ENCODE measurements at places on chromosomes 2 and 18.

GRCh38 chr2:151230627-151231140 is 31.0 kb downstream of the RBM43 start:
- no peaks in the 10 kb centered on the region for H3K36me3 ChIP-seq
- DNase-seq: no peak
- no peak overlapping the region for H3K4me3 ChIP-seq
- H3K4me1 ChIP-seq: no peaks in the 10 kb centered on the region
- no peaks in the 10 kb centered on the region for H3K27me3 ChIP-seq
- no peak overlapping the region for H3K27ac ChIP-seq

GRCh38 chr2:3125761-3126130 is 251.9 kb downstream of the EIPR1 start:
- no peaks in the 10 kb centered on the region for H3K27me3 ChIP-seq
- no peaks in the 10 kb centered on the region for H3K4me1 ChIP-seq
- no peak overlapping the region for H3K27ac ChIP-seq
- no peak overlapping the region for H3K4me3 ChIP-seq
- H3K36me3 ChIP-seq: no peaks in the 10 kb centered on the region

DNA sequence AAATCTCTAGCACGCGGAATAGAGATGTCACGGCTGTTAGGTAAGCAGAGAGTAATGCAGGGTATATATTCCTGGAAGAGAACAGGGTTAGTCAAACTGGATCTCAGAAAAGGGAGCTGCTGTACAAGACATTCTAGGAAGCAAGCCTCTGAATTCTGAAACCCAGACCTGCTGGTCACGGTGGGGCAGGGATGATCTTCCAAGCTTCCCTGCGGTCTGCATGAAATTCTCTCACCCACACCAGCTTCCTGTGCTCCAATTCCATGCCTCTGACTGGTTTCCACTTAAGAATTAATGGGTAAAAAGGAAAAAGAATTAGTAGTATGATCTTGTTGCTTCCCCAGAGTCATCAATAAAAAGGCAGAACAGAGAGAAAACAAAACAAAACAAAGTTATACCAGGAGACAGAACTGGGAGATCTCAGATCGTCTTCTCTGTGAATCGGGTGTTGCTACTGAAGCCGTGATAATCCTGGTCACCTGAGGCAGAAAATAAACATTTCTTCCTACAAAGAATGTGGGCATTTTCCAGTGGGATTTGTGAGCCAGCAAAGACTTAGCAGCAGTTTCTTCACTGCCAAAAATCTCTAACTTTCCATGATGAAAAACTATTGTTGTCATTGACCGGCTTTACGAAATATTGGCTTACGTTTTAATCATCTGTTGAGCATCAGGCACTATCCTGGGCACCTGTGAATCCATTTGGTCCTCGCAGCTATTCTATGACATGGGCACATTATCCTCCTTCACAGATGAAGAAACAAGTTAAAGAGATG is 5.3 kb upstream of the CYP27C1 start:
- no peak for DNase-seq
- H3K36me3 ChIP-seq: no peaks in the 10 kb centered on the region
- H3K4me3 ChIP-seq: no peak overlapping the region
- peaks cover 10% of the 10 kb centered on the region for H3K27me3 ChIP-seq
- H3K27ac ChIP-seq: no peak overlapping the region

DNA sequence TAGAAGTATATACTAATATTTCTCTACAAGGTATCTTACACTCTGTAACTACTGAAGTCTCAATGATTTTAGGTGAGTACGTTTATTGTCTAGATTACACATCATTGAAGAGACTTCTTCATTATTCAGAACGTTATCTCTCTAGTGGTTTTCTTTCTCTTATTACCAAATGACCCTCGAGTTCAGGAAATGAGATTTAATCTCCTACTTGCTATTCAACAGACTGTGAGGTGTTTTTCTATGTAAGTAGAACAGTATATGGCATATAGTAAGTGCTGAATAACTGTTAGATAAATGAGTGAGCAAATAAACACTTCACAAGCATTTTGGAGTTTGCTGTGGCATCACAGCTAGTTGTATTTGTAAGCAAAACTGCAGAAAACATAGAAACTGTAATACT is 947.2 kb upstream of the SLC39A10 start:
- no peaks in the 10 kb centered on the region for H3K4me1 ChIP-seq
- no peak for DNase-seq
- no peaks in the 10 kb centered on the region for H3K27me3 ChIP-seq
- H3K4me3 ChIP-seq: no peak overlapping the region
- H3K27ac ChIP-seq: no peak overlapping the region

- H3K27ac ChIP-seq: no peak overlapping the region
- no peak for DNase-seq
- peaks cover 3% of the 10 kb centered on the region for H3K4me1 ChIP-seq
- no peak overlapping the region for H3K4me3 ChIP-seq
- H3K36me3 ChIP-seq: peaks cover 10% of the 10 kb centered on the region
Measured at GRCh38 chr18:57579934-57580333, 6.6 kb downstream of the FECH start.

- peaks cover 28% of the 10 kb centered on the region for H3K4me1 ChIP-seq
- no peaks in the 10 kb centered on the region for H3K27me3 ChIP-seq
Measured at GRCh38 chr2:9179572-9180201, 26.9 kb upstream of the ASAP2 start.

- H3K4me1 ChIP-seq: peaks cover 43% of the 10 kb centered on the region
- no peak overlapping the region for H3K27ac ChIP-seq
- no peak for DNase-seq
- H3K27me3 ChIP-seq: no peaks in the 10 kb centered on the region
- no peaks in the 10 kb centered on the region for H3K36me3 ChIP-seq
Measured at GRCh38 chr2:217944923-217945322, 57.9 kb downstream of the TNS1 start.

DNA sequence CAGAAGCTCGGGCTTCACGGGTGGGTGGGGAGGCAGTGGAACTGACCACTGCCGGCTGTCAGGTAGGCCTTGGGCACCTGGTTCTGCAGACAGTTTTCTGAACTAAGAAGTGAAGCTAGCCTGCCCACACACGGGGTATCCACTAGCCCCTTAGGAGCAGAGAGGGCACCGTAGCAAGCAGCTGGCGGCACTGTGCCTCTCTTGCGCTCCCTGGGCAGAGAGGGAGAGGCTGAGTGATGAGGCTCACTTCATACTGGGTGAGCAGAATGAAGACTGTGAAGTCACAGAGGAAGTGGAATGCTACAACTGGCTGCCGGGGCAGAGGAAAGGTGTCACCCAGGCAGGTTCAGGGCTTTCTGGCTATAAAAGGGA is 753 bp downstream of the ITPRIPL1 start:
- H3K36me3 ChIP-seq: no peaks in the 10 kb centered on the region
- peak; percentile 25 for DNase-seq
- H3K27ac ChIP-seq: peak overlapping the region; percentile 67
- H3K4me1 ChIP-seq: peaks cover 25% of the 10 kb centered on the region

DNA sequence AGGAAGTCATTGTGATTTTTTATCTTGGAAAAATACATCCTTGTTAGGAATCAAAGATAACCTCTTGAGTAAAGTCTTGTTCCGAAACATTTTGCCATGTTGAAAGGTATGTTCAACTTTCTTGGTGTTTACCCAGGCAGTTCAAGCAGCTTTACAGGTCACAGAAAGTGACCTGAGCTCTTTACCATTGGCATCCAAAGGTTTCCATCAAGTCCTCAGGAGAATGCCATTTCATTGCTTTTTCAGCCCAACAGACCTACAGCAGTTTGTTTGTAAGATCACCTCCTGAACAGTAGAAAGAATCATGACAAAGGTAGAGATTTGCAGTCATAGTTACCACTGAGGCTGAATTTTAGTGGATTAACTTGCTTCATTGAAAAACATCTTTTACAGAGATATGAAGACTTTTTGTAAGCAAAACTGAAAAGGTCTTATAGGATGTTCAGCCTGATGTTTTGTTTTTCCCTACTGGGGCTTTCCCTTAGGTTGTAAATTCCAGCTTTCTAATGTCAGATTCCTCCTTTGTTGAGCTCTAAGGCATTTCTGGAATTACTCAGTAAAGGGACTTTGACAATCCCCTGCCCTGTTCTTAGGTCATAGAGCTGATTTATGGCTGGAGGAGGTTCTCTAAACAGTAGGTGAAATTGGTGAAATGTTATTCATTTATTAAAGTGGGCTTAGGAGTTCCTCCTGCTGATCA is 236.8 kb upstream of the RBMS1 start:
- no peaks in the 10 kb centered on the region for H3K4me1 ChIP-seq
- H3K4me3 ChIP-seq: no peak overlapping the region

DNA sequence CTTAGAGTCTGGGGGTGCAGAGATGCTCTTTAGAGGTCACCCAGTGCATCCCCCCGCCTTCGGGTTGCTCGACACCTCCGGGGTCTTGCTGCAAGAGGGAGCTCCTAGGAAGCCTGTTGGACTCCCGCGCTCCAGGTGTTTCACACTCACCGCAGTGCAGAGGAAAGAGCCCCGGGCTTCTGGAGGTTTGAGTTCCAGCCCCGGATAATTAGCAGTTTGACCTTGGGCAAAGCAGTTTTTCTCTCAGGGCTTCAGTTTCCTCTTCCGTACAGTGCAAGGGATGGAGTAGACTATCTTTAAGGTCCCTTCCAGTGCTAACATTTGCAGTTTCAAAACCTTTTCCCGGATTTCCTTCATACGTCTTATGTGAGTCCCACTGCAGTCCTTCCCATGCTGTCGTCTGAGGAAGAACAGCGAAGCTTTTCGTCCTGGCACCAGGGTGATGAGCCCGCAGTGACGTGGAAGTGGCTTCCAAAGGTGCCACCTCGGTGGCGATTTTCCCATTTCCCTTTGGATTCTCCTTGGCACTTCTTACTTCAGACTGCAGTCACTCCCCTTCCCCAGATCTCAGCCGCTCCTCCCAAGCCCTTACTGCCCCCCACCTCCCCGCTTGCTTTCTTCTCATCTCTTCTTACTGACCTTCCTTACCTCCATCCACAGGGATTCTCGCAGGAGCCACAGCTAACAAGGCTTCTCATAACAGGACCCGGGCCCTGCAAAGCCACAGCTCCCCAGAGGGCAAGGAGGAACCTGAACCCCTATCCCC is 585 bp downstream of the PNKD start:
- H3K36me3 ChIP-seq: peaks cover 53% of the 10 kb centered on the region
- no peaks in the 10 kb centered on the region for H3K27me3 ChIP-seq
- peak overlapping the region; percentile 69 for H3K4me3 ChIP-seq

- no peak overlapping the region for H3K4me3 ChIP-seq
- DNase-seq: no peak
- no peaks in the 10 kb centered on the region for H3K27me3 ChIP-seq
- peaks cover 9% of the 10 kb centered on the region for H3K4me1 ChIP-seq
- no peaks in the 10 kb centered on the region for H3K36me3 ChIP-seq
Measured at GRCh38 chr2:30503007-30503694, 56.1 kb downstream of the LCLAT1 start.

DNA sequence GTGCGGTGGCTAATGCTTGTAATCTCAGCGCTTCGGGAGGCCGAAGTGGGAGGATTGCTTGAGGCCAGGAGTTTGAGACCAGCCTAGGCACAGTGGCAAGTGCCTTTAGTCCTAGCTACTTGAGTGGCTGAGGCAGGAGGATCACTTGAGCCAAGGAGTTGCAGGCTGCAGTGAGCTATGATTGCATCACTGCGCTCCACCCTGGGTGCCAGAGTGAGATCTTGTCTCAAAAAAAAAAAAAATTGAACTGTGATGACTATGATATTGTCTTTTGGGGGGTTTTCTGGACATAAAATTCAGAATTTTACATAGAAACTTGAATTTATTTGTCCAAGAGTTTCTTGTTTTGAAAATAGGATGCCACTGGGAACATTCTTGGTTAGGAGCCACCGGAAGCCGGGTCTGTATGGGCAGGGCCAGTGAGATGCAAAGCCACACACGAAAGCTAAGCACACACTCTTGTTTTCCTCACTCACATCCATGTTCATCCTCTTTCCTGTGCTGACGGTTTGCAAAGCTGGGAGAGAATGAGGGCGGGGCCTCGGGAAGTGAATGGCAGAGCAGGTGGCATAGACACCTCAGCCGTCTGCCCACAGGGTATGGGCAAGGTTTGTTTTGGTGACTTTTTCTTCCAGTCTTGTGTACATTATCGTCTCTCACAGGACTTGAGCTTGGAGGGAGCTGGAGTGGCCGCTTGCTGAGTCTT is 12.6 kb downstream of the AGAP1 start:
- no peaks in the 10 kb centered on the region for H3K27me3 ChIP-seq
- H3K27ac ChIP-seq: no peak overlapping the region
- peak; percentile 55 for DNase-seq
- H3K4me1 ChIP-seq: peaks cover 44% of the 10 kb centered on the region
- H3K36me3 ChIP-seq: no peaks in the 10 kb centered on the region

DNA sequence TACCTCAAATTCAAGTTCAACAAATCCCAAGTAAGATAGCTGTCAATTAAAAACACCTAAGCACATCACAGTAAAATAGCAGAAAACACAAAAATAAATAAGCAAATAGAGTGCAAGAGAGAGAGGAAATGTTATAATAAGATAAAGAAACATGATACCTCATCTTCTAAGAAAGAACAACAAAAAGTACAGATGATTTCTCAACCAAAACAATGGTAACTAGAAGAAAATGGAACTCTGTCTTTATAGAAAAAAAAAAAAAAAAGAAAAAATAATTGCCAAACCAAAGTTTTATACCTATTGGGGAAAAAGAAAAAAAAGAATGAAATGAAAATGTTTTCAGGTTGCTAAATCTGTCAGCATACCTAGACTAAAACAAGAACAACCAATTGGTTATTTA is 1253.5 kb upstream of the CDH2 start:
- no peaks in the 10 kb centered on the region for H3K4me1 ChIP-seq
- no peak overlapping the region for H3K27ac ChIP-seq
- H3K36me3 ChIP-seq: no peaks in the 10 kb centered on the region
- no peaks in the 10 kb centered on the region for H3K27me3 ChIP-seq

GRCh38 chr2:61177727-61178549 is 15.9 kb downstream of the C2orf74 start:
- peaks cover 48% of the 10 kb centered on the region for H3K4me1 ChIP-seq
- H3K4me3 ChIP-seq: peak overlapping the region; percentile 69
- peaks cover 12% of the 10 kb centered on the region for H3K36me3 ChIP-seq
- H3K27me3 ChIP-seq: no peaks in the 10 kb centered on the region
- H3K27ac ChIP-seq: peak overlapping the region; percentile 96
- DNase-seq: peak; percentile 89

DNA sequence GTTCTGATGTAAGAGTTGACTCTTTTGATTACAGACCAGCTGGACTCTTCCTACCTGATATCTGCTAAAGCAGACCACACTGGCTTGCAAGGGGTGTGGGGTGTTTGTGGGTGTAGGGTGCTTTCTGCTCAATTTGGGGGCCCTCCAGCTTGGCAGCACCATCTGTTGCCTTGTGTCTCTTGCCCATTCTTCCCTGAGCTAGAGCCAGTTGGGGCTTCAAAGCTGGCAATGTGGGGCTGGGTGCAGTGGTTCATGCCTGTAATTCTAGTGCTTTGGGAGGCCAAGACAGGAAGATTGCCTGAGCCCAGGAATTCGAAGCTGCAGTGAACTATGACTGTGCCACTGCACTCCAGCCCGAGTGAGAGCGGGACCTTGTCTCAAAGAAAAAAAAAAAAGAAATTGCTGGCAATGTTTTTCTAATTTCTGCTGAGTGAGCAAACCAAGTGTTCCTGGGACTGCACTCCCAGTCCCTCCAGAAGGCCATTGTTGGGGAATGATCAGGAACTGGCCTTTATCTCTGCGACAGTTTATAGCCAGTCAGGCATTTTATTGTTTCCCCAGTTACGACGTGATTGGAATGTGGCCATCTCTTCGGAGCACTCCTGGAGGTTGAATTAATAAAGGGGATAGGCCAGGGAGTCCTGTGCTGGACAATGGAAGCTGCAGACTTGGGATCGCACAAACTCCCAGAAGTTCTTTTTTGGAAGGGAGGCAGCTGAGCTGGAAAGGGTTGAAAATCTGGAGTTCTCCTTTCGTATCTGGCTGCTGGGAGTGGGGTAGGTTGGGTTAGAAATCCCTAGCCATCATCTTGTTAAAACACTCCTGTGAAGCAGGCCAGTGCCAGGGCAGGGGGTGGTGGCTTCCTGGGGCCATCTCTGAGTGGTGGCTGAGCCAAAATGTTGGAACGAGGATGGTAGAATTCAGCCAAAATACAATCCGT is 57.2 kb downstream of the LIPG start:
- DNase-seq: no peak
- H3K4me3 ChIP-seq: no peak overlapping the region
- H3K36me3 ChIP-seq: no peaks in the 10 kb centered on the region
- H3K4me1 ChIP-seq: peaks cover 11% of the 10 kb centered on the region
- H3K27ac ChIP-seq: no peak overlapping the region
